ENCODE measurements at places on chromosomes 3 and 15.

- no peak for DNase-seq
Observed at GRCh38 chr3:148221303-148221702, 476.4 kb upstream of the AGTR1 start.

- no peak for DNase-seq
Observed at GRCh38 chr15:91496754-91497691, 356.5 kb upstream of the SLCO3A1 start.

GRCh38 chr15:67828278-67828968, 3.1 kb downstream of the SKOR1 start:
- DNase-seq = no peak

GRCh38 chr3:55891106-55891505, 404.0 kb upstream of the WNT5A start:
- no peak for DNase-seq

GRCh38 chr3:160450846-160451245, 1.3 kb upstream of the TRIM59 start:
- DNase-seq = no peak

GRCh38 chr3:42533161-42533897, 30.9 kb downstream of the VIPR1 start:
- no peak for DNase-seq

- DNase-seq = no peak
Observed at GRCh38 chr3:52920841-52921240, 23.5 kb upstream of the STIMATE start.

Data from stimulated activated CD4-positive, alpha-beta T cell treated with anti-CD3 and anti-CD28 coated beads, Interleukin-1b, Interleukin-23, amount 100 ng/mL, for 48 hours (primary cell).